H7 (cell line): ENCODE measurements at places on chromosomes 4 and X.

DNA sequence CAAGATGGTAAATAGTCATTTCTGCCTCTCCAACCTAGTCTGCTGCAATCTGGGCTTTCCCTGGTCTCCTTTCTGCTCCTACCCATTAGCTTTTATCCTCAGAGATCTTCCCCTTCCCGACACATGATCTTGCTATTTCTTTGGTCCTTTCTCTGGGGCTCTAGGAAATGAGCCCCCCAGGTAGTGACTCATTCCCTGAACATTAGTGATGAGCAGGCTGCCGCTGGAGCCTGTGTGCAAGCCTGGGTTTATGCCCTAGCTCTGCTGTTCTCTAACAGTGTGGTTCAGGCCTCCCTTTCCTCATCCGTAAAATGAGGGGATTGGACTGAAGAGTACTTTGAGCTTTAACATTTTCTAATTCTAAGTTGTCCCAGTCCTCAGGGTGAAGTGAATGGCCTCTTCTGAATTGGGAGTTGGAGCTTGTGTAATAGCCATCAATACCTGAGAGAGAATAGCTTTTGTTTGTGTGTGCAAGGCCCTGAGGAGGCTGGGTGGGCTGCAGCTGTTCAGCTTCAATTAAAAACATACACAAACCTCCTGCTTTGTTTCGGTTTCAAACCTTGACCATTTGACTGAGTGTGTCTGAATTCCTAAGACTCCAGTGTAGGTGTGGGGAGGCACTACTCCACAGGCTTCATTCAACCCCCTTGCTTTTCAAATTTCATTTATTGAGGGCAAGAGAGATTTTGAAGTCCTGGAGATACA is 115.6 kb upstream of the SCML1 start:
- no peak for DNase-seq

- no peak for DNase-seq
These were observed 153.7 kb downstream of the PPP4R3C start for GRCh38 chrX:27309406-27309805.

- no peak for DNase-seq
These were observed 78.9 kb upstream of the MTM1 start for GRCh38 chrX:150489359-150490015.

GRCh38 chrX:98924511-98924910 is 1485.6 kb downstream of the PCDH19 start:
- DNase-seq, result no peak

DNA sequence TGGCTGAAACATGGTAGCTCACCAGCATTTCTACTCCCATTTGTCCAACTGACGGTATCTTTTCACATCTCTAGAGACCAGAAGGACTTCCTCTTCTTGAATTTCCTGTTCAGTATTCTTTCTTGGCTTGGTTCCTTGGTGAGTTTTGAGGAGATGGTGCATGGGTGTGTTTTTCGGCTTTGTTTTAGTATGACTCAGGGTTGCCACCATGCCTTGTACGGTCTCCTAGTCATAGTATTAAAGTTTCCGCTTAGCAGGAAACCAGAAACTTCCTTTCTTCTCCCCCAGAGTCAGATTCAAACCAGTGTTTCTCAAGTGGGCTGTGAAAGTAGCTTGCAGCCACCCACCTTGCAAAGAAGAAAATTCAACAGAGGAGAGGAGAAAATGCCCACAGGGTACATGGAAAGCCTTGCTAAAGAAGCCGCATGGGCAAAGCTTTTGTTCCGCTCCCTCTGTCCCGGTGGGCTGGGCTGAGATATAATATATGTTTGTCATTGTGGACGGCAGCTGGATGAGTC is 5.7 kb downstream of the CD99 start:
- DNase-seq, result no peak

DNA sequence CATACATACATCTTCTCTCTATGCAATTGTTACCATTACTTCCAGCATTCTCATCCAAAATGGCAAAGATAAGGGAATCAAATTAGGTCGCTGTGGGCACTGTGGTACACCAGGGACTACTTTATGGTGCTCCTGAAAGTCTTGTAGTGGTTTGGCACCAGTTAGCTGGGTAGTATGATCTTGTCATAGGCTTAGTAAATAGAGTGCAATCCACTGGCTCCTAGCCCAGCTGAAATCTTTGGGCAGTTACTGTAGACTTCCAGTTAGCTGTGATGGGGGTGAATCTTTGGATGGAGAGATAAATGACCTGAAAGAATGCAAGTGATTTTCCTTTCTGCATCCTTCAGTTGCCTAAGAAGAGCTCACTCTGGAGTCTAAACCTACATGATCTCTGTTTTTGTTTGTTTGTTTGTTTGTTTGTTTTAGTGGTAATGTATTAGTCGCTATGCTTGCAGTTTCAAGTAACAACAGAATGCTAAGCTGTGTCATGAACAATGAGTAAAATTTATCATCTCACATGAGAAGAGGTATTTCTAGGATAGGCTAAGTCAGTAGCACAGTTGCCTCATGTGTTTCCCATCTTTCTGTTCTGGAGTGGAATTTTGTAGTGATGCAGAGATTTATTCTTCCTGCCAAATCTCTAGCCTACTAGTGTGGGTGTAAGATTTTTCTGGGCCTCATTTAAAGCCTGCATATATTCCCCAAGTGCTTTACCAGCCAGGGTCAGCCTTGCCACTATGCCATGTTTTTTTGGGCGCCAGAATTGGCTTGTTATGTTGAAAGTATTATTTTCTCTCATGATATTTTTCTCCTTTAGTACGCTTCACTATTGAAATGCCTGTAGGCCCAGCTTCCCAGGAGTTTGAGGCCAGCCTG is 24.2 kb downstream of the HERC3 start:
- DNase-seq, result no peak

GRCh38 chrX:55356609-55357008 is 91.9 kb upstream of the PAGE3 start:
- DNase-seq, result no peak

DNA sequence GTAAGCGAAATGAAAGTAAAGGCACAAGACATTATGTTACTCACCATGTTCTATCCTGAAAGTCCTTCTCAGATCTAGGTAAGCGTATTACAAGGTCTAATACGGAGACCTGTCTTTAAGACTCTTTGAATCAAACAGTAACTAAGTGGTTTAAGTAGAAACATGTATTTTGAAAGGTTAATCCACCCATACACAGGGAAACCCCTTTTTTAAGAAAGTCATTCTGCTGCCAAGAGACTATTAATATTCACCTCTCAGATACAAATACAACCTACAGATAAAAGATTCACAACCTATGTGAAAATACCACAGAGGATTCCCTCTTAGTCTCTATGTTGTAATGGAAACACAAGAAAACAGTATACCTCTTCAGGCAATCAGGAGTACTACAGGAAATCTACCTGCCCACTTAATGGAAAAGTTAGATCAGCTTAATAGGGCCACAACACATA is 63.2 kb upstream of the TNIP3 start:
- no peak for DNase-seq

GRCh38 chrX:134849390-134849789 is 141.4 kb upstream of the SMIM10 start:
- no peak for DNase-seq

DNA sequence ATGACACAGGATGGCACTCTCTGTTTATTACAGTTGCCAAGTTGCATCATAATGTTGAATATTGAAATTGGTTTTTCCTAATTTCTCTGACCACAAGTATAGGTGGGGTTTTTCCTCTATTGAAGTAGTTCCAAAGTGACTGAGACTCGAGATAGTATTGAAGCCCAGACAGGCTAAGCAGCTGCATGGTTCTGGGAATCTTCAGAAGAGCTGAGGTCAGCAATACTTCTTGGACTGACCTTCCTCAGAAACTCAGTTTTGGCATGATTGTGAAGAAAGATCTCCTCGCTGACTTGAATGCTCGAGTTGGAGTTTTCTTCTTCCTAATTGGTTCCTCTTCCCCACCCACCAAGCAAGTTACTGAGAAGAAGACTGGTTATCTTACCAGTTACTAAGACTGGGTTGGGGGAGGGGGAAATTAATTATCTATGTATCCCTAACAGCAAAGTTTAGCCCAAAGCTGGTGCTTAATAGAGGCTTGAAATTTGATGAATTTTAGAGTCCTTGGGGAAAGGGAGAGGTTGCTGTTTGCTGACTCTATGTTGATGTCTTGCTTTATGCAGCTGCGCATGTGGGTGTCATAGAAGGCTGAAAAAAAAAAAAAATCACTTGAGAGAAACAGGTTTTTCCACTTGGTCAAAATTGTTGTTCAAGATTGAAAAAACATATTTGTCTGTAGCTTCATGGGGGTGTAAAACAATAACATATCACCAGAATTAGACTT is 91.1 kb downstream of the P2RY10 start:
- no peak for DNase-seq

DNA sequence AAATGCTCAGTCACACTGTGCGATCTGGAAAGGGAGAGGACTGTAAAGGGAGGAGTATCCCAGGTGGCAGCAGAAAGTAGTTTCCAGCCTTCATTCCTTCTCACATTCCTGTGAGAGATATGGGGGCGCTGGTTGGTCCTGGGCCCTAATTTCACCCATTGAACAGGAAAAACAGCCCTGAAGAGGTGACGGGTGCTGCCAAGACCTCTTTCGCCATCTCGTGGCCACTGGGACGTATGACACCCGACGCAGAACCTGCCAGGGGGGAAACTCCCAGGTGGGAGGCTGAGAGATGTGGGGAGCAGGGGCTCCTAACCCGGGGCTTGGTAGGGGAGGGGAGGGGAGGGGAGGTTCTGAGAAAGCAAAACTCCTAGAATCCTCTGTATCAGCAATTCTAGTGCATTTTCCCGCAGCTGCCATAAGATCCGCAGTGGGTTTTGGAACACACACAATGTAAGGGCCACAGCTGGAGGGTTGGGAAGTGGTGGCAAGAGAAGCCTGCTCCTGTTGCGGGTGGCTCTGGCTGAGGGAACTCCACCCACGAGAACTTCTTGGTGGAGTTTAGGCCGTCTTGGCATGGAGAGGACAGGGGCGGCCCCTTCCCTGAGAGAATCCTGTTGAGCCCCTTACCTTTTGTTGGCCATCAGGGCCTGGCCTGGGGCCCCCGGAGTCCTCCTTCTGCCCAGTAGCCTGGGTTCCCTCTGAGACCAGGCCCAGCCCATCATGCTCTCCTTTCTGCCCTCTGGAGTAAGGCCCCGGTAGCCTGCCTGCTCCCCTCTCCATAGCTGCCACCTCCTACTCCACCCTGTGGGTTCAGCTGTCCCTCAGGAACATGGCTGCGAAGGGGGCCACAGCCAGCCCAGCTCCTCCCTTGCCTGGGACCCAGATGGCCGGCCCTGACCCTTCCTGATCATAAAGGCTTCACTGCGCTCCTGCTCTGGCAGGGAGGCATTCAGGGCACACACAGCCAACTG is 134.1 kb downstream of the OR13H1 start:
- DNase-seq, result peak; percentile 83

GRCh38 chr4:144801731-144802130 is 155.8 kb downstream of the HHIP start:
- no peak for DNase-seq
